T-helper 2 cell (primary cell): ENCODE measurements at places on chromosomes 7 and 10.

DNA sequence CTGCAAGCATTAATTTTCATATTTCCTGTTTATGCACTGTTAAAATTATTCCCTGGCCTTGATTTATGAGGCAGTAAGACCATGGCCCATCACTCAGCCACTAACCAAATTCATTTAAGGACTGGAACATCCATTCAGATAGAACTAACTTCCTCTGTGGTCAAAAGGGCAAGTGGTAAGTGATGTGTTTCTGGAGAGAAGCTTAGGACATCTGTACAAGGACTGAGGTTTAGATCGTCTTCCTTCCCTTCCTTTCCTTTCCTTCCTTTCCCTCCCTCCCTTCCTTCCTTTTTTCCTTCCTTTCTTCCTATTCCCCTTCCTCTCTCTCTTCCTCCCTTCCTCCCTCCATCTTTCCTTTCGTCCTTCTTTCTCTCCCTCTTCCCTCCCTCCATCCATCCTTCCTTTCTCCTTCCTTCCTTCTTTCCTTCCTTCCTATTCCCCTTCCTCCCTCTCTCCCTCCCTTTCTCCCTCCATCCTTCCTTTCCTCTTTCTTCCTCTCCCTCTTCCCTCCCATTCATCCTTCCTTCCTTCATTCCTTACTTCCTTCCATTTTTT lies 1019.4 kb downstream of the TYW1 start:
- DNase-seq = no peak

DNA sequence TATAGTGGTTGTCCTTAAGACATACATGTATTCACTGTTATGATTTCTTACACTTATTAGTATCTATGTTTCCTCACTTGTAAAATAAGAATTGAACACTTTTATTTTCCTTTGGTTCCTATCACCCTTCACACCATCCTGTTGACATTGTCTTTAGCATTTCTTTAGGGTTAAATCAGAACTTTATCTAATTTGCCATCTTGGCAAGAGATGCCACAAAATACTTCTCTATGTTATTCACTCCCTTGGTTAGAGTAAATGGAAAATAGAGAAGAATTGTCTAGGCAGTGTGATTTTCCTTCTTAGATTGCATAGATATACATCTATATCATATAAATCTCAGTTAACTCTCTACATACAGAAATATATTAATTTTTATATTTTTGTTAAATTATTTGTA lies 204.7 kb downstream of the SEMA3D start:
- DNase-seq = no peak

DNA sequence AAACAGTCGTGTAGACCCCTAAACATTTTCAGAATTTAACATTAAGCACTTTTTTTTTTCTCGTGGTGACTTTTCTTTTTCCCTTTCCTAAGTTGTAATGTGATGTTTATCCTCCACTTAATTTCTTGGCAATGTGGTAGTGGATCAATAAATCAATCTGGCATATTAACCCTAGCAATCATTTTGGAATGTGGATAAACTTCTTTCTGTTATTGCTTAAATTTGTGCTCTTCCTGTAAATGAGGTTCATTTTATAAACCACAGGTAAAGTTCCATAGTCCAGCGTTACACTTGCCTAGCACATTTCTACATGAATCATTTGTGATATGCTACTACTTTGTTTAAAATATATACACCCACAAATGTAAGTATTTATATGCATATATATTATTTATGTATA lies 247.4 kb upstream of the ETV1 start:
- no peak for DNase-seq

DNA sequence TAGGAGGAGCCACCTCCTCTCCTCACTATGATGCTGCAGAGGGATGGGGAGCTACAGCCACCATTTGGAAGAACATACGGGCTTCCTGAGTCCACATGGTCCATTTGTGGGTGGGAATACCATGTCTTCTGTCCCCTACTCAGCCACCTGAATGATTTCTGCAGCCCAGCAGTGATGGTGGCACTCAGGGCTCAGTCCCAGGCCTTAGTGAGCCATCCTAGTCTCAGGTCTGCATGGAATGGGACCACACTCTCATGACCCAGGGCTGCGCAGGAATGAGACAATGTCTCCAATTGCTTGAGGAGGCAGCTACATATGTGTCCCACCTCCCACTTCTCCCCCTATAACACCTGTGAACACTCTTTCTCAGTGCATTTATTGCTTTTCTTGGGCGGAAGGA lies 4.8 kb downstream of the SFTPA1 start:
- DNase-seq = no peak

DNA sequence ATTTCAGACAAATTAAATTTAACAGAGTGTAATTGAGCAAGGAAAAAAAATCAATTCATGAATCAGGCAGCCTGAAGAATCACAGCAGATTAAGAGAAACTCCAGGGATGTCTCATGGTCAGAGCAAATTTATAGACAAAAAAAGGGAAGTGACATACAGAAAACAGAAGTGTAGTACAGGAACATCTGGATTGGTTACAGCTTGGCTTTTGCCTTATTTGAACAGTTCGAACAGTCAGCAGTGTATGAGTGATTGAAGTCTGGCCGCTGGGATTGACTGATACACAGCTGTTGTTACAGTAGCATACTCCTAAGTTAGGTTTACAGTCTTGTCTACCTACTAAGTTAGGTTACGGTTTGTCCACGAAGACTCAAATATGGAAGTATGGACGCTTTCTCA lies 255.3 kb downstream of the HPSE2 start:
- DNase-seq = no peak

GRCh38 chr7:149642589-149642988 lies 130.8 kb downstream of the ZNF467 start:
- DNase-seq = no peak

DNA sequence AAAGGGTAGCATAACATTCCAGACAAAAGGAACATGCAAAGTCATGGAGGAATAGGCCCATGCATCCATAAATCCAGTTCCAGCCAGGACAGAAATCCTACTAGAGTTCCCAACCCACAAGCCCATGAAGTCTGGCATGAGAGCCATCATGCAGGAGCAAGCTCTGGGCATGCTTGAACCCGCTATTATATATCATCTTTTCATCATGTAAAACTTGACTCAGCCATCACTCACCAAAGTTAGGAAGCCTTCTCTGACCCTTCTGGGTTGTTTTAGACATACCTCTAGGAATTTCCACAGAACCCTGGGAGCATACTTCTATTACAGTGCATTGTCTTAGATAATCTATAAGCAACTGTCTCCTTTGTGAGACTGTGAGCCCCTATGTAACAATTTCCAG lies 293.0 kb upstream of the NPSR1 start:
- no peak for DNase-seq

DNA sequence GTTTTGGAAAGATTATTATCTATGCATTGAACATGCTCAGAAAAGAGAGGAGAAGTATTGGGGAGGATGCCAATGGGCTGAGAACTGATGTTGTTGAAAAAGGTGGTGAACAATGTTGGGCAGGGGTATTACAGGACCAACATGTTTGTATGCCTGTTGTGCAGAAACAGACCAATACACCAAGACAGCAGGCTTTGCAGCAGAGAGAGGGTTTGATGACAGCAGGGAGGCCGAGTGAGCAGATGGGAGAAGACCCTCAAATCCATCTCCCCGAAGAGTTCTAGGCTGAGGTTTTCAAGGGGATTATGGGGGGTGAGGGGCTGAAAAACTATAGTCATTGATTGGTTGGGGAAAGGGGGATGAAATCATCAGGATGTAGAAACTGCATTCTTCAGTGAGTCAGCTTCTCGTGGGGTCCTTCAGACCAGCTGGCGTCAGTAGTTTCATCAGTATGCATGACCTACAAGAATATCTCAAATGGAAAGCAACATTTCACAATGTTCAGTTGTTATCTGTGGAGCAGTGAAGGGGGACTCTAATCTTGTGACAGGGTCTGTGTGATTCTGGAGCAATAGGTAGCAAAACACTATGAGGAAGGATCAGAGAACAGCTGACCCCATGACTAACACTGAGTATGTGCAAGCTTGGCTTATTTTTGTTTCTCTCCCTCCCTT lies 167.8 kb downstream of the BAMBI start:
- no peak for DNase-seq

- DNase-seq = no peak
Measured at GRCh38 chr7:53684693-53685092, 649.3 kb downstream of the POM121L12 start.

DNA sequence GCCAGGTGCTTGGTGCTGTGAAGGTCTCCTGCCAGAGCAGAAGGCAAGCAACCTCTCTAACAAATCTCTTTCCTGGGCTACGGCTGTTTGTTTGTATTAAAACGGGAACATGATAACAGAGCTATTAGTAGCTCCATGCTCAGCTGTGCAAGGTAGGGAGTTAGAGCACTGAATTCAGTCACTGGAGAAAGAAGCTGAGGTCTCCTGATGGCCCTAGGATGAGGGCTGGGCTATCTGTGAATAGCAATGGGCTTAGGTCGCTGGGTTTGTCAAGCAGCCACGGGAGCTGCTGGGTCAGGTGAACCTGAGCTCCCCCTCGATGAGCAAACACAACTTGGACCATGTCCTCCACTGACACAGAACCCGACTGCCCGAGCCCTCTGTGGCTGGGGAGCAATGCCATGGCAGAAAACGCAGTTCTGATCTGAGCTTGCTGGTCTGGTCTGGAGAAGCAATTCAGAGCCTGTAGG lies 24.4 kb downstream of the TACC2 start:
- no peak for DNase-seq

DNA sequence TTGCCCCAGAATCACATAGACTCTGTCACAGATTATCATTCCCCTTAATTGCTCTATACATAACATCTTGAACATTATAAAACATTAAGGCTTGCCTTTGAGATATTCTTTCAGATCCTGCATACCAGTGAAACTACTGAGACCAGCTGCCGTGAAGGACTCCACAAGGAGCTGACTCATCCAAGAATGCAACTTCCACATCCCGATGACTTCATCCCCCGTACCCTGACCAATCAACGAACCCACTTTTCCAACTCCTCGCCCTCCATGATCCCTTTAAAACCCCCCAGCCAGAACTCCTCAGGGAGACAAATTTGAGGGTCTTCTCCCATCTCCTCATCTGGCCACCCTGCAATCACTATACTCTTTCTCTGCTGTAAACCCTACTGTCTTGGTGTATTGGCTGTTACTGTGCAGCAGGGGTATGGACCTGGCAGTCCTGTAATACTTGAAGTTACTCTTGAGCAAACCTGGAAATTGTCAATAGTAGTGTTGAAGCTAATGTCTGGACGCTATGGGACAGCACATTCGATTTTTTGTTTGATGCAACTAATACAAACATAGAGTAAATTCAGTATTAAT lies 49.8 kb downstream of the HTR5A start:
- DNase-seq = no peak

GRCh38 chr7:56115852-56116538 lies at the start of gene NUPR2:
TSS of gene NUPR2 (minus strand) at chr7:56116417. CDS start at chr7:56116314, 103 bp downstream.
- DNase-seq = no peak

DNA sequence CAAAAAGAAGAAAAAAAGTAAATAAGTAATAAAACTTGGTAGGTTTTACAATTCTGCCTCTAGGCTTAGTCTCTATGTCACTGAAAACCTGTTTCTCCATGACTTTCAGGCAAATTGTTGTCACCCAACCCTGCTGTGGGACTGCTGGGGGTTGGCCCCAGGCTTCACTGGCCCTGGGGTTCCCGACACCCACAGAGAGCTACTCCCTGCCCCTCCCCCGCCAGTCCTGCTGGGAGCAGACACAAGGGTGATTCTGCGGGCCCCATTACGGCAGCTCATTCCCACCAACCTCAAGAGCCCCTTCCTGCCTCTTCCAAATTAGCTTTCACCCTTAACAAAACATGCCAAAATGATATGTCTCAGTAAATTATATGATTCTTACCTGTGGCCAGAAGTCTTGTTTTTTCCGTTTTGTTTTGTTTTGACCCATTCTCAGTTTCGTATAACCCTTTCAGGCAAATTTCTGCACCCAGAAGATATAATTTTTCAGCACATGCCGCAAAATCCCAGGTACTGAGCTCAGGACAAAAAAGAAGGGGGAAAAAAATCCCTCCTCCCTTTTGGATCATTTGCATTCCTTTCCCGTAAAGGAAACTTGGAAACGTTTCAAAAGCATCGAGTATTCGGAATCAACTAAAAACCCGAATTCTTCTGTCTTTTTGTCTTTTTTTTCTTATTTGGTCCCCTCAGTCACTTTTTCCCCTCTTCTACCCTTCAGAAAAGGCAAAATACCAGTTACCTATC lies 27.8 kb downstream of the CHST15 start:
- no peak for DNase-seq

GRCh38 chr7:100360135-100360854 lies 2.4 kb downstream of the PILRB start:
- no peak for DNase-seq

DNA sequence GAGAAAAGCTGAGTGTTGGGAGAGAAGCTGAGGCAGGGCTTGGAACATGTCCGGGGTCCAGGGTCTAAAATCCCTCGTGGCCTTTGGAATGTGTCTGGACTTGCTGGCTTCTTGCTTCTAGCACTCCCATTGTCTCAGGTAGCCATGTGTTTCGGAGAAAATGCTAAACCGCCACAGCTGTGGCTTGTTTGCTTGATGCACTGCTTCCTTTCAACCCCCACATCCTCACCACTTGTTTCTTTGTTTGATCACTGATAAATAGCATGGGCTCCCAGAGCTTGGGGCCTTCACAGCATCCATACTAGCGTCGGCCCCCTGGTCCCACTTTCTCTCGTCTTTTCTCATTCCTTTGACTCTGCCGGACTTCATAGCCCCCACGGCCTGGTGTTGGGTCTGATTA lies 102.7 kb downstream of the ANKRD26 start:
- DNase-seq = no peak

DNA sequence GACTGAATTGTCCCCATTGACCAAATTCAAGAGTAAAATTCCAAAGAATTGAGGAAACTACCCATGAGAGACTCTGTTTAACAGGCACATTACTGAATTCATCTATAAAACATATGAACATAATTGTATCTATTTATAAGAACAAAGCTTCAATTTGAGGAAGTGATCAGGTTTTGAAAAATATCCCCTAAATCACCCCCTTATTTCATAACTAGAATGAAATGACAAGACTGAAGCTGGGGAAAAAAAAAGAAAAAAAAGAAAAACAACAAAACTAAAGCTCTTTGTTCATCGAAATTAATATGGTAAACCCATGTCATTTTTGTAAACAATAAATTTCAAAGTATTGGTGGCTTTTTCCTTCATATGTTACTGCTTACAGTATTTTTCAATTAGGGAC lies 184.9 kb upstream of the SEMA3A start:
- no peak for DNase-seq

DNA sequence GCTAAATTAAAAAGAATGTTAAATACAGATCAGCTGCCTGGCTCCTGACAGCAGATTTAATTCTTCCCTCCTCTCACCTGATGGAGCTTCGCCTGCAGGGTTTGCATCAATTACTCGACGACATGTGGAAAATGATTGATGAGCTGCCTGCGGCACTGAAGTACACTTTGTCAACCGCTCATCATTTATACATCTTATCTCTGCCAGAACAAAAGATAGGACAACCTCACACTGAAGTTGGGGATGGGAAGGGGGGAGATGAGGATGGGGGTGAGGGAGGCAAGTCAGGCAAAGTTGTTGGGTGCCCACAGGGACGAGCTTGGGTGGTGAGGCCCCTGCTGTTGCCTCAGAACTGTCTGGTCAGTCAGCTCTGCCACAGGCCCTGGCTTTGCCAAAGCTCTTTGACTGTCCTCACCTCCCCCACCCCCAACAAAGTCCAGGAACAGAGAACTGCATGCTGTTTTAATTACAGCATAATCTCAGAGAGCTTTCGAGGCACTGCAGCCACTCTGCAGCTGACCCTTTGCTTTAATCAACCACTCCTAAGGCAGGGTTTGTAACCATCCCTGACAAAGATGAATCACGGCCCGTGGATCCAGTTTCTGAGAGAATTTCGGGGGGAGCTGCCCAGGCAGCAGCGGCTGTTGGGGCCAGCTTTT lies 702.3 kb downstream of the LRMDA start:
- no peak for DNase-seq

- DNase-seq = peak; percentile 75
Measured at GRCh38 chr10:22714479-22715289, at the start of gene PIP4K2A. TSS of gene PIP4K2A (minus strand) at chr10:22714578. CDS start at chr10:22714326, 252 bp downstream.

GRCh38 chr7:113504142-113504541 lies 385.8 kb upstream of the SMIM30 start:
- DNase-seq = no peak
